Neural crest cell (in vitro differentiated cells): ENCODE measurements at places on chromosomes 16 and 17. TPM values are rescaled to one million over a fixed set of nuclear protein-coding genes. Genes with fewer than 3 reads are reported as not detected.

- no peak for DNase-seq
Observed at GRCh38 chr17:15380446-15380845, 39.0 kb upstream of the TEKT3 start.

The GPRC5B gene
- 58.5 and 59.3 TPM in 2 replicates for total RNA-seq

The CCL4L2 gene
- not detected in 2 replicates for total RNA-seq

The TBC1D3 gene
- not detected in 2 replicates for total RNA-seq

DNA sequence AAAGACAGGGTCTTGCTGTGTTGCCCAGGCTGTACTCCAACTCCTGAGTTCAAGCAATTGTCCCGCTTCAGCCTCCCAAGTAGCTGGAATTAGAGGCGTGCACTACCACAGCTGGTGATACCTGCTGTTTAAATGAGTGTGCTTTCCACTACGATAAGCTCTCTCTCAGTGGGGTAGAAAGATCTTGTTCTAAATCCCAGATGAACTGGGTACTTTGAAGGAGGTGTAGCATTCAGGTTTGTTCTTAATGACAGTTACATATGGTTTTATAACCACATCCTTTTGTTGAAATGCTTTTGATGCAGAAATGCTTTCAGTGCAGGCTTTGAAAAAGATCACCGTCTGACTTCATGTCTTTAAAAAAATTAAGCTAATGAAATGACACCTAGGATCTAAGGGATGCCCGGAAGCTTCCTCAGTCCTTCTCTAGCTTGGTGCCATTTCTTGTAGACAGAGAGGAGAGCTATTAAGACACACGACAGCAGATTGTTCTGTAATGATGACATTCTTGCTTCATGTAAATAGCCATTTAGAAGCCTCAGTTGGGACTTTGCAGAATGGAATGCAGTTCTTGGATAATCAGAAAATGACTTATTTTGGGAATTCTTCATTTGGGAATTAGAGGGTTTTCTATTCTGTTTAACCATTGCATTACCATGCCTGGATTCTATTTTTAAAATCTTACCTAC is 19.5 kb downstream of the PMM2 start:
- no peak for DNase-seq

The JPH3 gene
- total RNA-seq, result 9.1 and 9.5 TPM in 2 replicates

The TOP2A gene
- 295 and 302 TPM in 2 replicates for total RNA-seq

The NPTX1 gene
- total RNA-seq, result 1.6 and 1.9 TPM in 2 replicates

The MYO19 gene
- 101 and 104 TPM in 2 replicates for total RNA-seq

DNA sequence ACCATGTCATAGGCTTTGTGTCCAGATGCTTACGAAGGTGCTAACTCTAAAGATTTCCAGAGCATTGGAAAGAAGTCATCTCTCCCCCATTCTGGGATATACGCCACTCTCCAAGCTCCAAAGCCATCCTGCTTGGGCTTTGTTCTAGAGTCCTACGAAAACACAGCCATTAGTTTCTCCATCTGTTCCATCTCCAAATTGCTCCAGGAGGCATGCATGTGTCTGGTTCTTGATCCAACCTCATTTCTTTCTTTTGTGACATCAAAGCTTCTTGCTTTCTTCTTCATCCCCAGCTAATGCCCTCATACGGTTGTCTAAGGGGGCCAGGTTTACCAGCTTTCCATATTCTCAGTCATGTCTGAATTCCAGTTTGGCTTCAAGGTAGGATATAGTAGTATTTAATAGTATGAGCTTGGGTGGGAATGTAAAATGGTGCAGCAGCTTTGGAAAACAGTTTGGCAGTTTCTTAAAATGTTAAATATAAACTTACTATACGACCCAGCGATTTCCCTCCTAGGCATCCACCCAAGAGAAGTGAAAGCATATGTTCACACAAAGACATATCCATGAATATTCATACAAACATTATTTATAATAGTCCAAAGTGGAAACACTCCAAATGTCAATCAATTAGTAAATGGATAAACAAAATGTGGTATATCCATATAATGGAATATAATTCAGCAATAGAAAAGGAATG is 202.6 kb downstream of the SHISA9 start:
- DNase-seq, result no peak

DNA sequence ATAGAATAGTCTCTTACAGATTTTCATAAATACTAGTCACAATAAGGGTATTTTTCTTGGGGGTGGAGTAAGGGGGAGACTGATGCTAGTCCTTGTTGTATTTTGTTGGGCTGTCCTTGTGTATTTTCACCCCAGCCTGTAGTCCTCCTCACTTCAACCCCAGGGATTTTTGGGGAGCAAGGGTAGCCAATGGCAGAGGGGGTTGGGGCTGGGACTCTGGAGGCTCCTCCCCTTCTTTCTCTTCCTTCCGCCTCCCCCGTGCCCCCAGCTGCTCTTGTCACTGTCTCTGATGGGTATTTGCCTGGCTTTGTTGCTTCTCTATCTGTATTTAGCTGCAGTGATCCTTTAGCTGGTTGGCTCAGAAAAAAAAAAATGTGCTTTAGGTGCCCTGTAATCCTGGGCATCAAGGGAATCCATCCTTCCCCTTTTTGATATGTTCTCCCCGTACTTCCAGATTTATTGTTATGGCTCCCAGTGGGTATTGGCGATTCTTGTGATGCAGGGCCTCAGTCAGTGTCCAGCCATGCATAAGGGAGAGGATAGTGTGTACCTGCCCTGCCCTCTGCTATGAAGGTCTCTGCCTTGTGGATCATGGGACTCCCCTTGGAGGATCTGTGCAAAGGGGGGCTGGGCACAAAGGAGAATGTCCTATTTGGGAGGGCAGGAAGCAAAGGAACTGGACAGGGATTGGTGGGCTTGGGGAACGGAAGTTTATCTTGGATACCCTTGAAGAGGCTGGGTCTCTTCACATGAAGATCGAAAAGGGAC is 16.5 kb downstream of the SNF8 start:
- DNase-seq, result no peak

The TBC1D3G gene
- total RNA-seq, result not detected in 2 replicates

GRCh38 chr16:58120234-58120633 is 8.9 kb downstream of the CFAP20 start:
- no peak for DNase-seq

GRCh38 chr17:20938988-20939615 is 103.7 kb downstream of the USP22 start:
- DNase-seq, result no peak

DNA sequence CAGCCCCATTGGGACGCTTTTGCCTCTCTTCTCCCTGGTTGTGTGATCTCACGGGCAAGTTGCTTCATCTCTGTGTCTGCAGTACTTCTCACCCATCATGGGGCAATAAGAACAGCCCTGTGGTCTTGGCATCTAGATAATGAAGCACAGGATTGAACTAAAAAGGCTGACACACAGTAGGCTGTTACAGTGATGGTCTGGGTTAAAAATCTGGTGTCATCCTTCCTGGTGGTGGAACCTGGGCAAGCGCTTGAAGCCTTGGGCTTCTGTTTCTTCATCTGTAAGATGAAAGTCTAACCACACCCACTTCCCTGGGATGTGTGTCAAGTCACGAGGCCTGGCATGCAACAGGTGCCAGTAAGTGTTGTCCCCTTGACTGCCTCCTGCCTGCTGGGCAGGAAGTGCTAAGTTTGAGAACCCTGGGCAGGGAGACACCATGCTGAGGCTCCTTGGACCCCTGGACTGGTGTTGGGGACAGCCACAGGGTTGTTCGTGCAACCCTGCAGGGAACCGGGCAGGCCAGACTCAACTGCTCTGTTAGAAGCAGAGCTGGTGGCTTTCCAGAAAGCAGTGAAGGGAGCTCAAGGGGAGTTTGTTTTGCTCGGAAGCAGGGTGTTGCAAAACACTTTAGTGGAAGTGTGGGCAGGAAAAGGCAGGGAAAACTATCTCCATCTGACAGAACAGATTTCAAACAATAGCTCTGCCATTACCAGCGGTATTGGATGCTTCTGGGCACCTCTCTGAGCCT is 5.9 kb upstream of the MAP2K3 start:
- DNase-seq, result no peak

- DNase-seq, result no peak
Observed at GRCh38 chr16:27208796-27209195, 5.5 kb downstream of the KDM8 start.

GRCh38 chr17:82228842-82229697 is at the start of gene SLC16A3:
SLC16A3 (plus strand) TSS chr17:82229042; CDS start chr17:82236009, 6,967 bp downstream.
- no peak for DNase-seq

- DNase-seq, result no peak
Observed at GRCh38 chr16:20859699-20860098, 40.5 kb downstream of the DCUN1D3 start.

DNA sequence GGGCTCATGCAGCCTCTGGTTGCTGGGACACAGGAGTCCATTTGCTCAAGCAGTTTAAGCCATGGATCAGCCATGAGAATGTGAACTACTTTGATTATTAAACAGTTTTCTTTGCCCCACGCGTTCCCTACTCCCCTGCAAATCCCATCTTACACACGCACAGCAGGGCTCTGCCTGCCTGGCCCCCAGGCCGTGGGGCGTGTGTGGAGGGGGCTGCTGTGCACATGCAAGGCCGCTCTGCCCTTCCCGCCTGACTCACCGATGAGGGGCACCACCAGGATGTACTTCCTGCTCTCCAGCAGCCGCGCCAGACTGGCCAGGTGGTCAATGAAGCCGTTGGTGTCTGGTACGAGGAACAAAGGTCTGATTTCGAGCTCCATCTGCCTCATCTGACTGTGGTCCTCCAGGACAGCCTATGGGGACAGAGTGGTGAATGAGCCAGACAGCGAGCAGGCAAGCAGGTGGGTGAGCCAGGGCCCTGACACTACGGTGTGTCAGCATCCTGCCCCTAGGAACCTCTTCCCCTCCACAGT is 13.7 kb downstream of the HIC1 start:
- DNase-seq, result no peak

DNA sequence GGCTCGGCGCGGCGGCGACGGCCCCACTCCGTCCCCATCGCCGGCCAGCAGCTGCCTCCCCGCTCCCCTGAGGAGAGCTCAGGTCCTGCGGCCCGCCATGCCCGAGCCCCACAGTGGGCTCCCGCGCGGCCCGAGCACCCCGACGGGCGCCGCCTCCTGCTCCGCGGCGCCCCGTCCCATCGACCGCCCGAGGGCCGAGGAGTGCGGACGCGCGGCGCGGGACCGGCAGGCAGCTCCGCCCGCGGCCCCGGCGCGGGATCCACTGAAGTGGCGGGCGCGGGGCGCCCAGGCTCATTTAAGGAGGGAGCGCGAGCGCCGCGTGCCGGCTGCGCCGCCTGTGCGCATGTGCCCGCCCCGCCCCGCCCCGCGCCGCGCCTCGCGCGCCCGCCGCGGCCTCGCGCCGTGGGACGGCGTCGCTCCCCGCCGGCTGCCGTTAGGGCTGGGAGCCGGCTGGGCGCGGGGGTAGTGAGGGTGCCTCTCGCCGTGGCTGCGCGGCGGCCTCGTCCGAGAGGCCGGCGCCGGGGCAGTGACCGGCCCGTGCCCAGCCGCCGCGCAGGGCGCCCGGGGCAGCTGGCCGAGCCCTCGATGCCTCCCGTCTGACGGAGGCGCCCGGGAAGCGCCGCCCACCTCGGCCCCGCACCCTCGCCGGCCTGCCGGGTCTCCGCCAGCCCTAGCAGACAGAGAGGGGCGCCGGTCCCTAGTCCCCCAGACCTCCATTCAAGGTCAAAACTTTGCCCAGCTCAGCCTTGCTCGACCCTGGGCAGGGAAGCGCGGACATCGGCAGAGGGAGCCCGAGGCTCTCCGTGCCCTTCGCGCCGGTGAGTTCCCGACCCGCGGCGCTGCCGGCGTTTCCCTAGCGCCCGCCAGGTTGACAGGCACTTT is at the start of gene NETO2:
Gene NETO2 (minus strand): TSS at position 269 of the 882 bp plus-strand sequence. CDS start 333 bp downstream, outside the sequence.
- peak; percentile 58 for DNase-seq

DNA sequence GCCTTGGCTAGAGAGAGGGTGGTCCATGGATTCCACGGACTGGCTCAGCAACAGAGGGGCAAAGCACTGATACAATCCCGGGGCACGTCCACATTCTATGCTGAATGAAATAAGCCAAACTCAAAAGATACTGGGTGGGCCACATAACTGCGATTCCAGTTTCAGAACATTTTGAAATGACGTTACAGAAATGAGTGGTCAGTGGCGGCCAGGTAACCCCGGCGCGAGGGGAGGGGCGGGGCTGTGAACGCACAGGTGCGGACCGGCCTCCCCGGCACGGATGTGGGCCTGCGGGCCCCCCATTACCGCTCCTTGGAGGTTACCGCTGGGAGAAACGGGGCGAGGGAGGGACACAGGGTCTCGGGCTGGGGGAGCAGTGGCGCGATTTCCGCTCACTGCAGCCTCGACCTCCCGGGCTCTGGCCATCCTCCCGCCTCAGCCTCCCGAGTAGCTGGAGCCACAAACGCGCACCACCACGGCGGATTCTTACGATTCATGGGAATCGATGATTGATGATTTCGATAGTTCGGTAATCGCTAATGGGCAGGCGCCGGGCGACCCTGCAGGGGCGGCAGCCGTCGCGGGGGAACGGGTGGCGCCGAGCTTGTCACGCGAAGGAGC is 559 bp downstream of the MVD start:
- DNase-seq, result no peak

The LCMT1 gene
- total RNA-seq, result 49.9 and 52.2 TPM in 2 replicates

The DHX58 gene
- 0.50 TPM in 1 of 2 replicates, not detected in the other for total RNA-seq

The PRR29 gene
- 0.82 and 1.4 TPM in 2 replicates for total RNA-seq

DNA sequence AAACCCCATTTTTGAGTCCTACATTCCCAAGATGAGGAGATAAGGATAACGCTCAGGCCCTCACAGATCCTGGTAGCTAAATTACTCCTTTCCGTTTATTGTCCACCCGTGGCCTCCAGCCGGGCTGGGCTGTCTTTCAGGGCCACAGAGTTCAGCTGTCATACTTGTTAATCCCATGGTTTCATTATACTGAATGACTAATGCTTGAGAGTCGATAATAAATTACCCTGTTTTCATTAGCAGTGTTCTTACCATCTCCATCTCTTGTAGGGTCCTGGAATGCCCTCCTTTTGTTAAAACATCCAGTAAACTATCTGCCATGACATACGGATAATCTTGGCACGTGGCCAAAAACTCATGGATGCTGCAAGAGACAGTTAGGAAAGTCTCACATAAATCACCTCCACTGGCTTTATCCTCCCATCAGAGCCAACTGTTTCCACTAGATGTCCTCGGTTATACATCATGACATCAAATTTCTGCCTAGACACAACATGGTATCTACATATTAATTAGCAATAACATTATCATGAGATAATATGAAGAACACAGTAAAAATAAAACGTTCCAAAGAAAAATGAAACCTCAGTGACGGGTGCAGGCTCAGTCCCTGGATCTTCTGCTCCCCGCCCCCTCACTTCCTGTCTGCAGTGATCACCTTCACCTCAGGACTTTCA is 45.3 kb downstream of the BRD7 start:
- DNase-seq, result no peak

DNA sequence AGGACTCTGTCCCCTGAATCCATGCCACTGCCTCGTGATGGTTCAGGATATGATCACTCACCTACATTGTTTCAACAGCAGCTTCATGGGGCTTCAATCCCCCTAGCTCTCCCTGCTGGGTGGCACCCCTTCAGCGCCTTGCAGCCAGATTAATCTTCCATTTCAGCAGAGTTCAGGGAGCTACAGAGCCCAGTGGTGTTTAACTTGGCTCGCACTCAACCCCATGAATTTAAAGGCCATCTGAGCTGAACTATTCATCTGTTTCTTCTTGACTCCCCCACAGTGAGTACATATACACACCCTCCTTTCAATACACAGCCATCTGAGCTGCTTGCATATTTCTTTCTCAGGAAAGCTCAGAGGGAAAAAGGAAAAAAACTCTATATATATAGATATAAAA is 202.8 kb upstream of the C16orf82 start:
- no peak for DNase-seq
